Fibroblast of villous mesenchyme (primary cell): ENCODE measurements at places on chromosomes 1 and 21. TPM values are rescaled to one million over a fixed set of nuclear protein-coding genes. Genes with fewer than 3 reads are reported as not detected.
A peak's percentile ranks its signal among the peaks of the same experiment; 100 is the strongest.

GRCh38 chr1:78340006-78340405 lies 150.8 kb upstream of the PTGFR start:
- peak; percentile 40 for DNase-seq

DNA sequence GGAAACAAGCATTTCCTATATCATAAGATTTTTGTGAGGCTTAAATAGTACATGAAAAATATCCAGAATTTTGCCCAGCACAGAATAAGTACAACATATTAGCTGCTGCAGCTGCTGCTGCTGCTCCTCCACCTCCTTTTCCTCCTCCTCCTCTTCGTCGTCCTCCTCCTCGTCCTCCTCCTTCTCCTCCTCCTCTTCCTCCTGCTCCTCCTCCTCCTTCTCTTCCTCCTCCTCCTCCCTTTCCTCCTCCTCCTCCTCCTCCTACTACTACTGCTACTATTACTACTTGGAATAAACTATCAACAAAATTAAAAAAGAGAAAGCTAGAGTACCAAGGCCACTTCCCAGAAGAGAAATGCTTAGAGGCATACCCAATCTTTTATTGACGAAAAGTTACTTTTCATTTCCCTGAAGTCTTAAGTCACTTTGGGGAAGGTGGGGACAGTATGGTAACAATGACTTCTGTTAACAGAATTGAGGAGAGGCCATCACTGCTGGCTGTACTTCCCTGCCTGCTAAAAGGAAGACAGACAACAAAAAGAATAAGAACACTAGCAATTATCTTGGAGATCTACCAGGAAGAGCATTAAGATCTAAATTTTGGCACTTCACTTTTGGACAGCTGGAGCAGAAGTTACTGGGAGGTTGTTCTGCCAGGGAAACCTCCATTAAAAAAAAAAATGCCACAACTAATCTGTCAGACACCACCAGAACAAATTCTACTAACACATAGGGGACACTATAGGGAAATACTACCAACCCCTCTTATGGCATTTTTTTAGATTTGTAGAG lies 7.1 kb downstream of the DENND1B start:
- no peak for DNase-seq

DNA sequence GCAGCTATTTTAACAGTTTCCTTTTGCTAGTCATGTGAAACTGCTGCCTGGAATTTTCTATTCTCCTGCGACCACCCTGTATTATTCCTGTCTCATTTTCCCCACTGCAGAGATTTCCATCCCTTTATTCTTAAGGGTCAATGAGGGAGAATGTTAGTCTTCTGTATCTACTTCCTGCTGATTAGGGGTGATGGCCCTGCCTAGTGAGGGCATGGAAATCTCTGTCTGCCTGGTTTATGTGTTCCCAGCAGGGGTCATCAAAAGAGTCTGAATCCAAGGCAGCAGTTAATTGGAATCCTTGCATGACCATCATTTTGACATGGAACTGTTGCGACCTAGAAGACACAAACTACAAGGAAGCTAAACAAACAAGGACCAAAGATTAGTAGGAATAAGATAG lies 325.2 kb downstream of the PLPP3 start:
- DNase-seq = no peak

DNA sequence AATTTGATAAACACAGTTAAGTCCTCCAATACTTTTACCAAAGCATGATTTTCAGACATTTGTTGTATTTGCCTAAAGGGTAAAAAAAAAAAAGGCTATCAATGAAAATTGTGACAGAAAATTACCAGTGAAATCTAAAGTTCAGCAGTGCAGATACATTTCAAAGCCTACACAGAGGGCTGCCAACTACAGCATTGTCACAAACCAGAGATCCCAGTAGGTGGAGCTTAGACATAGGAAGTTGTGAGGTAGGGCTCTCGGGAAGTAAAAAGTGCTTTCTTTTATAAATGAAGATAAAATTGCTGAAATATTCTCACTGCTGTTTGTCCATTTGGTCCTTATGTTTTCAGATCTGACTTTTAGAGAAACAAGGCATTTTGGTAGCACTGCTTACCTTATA lies 123.0 kb downstream of the DYRK1A start:
- DNase-seq = no peak

GRCh38 chr1:56129837-56130236 lies 449.5 kb downstream of the PLPP3 start:
- no peak for DNase-seq

GRCh38 chr1:201126832-201127754 lies at the start of gene ASCL5:
Gene ASCL5, minus strand, starts transcription at chr1:201127184. Its CDS starts 11,812 bp downstream, at chr1:201115372.
- no peak for DNase-seq

- DNase-seq = no peak
Measured at GRCh38 chr1:32881871-32882850, 4.1 kb upstream of the HPCA start.

GRCh38 chr21:15986277-15986676 lies 256.5 kb downstream of the USP25 start:
- DNase-seq = no peak

DNA sequence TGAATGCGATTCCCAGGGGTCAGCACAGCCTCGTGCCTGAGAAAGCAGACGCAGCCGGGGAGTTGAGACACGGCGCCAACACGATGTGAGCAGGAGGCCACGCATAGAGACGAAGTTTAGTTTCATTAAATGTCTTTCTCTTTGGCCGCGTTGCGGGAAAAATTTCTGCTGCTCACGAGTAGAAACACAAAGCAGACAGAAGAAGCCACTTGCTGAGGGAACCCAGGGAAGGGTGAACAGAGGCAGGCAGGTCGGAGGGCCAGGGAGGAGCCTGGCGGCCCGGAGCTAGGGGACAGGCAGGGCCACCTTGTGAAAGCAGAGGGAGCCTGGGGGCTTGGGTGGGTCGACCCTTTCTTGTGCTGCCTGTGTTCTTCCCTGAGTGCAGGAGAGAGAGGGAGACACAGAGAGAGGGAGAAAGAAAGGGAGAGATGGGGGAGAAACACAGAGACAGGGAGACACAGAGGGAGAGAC lies 33.2 kb downstream of the POFUT2 start:
- no peak for DNase-seq

- DNase-seq = no peak
Measured at GRCh38 chr1:110671361-110671760, 3.4 kb downstream of the KCNA3 start.

- no peak for DNase-seq
Measured at GRCh38 chr1:82153272-82153629, 352.5 kb downstream of the ADGRL2 start.

DNA sequence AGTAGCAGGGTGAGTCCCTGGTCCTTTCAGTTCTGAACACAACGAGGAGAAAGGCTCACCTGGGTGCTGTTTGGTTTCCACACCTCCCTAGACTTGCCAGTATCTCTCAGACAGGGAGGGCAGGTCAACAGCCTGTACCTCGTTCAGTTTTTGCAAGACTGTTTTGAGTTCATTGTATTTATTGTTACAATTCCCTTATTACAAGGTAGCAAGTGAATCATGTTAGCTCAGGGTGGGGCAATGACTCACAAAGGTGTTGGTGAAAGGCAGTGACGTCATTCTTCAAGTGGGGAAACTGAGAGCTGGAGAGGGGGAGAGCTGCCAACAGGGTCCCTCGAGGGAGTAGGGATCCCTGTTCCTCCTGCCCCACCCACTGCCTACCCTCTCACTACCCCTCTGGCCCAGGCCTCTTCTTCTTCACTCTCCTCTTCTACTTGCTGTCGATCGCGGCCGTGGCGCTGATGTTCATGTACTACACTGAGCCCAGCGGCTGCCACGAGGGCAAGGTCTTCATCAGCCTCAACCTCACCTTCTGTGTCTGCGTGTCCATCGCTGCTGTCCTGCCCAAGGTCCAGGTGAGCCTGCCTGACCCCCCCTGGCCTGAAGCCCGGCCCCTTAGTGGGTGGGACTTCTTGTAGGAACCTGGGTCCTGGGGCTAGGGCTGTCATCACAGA lies 13.4 kb downstream of the SERINC2 start:
- DNase-seq = no peak

DNA sequence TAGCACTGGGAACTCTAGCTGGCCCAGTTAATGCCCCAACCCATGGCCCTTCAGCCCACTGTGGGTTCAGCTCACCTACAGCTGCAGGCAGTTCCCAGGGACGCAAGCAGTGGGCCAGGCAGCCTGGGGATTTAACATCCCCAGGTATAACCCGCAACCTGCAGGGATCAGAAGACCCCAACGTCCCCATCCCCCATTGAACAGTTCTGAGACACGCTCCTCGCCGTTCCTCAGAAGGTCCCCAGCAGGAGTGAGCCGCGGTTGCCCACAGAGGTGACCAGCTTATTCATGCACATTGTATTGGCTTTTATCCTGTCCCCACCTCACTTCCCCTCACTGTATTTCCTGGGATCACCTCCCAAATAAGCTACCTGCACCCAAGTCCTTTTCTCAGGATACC lies 5.0 kb upstream of the MATN1 start:
- no peak for DNase-seq

DNA sequence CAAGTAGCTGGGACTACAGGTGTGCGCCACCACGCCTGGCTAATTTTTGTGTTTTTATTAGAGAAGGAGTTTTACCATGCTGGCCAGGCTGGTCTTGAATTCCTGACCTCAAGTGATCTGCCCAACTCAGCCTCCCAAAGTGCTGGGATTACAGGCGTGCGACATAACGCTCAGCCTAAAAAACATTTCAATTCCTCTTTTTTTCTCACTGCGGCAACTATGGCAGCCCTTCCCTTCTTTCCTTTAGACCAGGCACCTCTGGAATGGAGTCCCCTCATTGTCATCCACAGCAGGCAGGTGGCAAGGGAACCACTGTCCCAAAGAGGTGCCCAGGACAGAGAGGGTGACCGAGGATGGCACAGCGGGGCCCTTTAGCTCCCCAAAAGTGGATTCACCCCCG lies 14.1 kb downstream of the CEP104 start:
- no peak for DNase-seq

- peak; percentile 79 for DNase-seq
Measured at GRCh38 chr1:85438353-85438752, 26.6 kb downstream of the DDAH1 start.

DNA sequence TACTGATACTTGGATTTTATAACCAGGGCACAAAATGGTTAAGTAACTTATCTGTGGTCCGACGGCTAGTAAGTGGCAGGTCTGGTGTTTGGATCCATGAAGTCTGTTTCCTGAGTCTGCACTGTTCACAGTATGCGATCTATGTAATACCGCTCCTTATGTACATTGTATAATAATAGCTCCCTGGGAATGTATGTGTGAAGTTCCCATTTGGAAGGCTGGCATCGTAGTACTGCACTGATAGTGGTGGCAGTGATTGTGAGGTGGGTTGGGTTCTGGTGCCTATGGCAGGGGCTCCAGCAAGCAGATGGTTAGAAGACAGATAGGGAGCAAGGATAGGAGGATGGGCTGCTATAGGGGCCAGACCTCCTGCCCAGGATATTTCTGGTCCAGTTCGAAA lies 25.3 kb downstream of the ITSN1 start:
- DNase-seq = no peak

DNA sequence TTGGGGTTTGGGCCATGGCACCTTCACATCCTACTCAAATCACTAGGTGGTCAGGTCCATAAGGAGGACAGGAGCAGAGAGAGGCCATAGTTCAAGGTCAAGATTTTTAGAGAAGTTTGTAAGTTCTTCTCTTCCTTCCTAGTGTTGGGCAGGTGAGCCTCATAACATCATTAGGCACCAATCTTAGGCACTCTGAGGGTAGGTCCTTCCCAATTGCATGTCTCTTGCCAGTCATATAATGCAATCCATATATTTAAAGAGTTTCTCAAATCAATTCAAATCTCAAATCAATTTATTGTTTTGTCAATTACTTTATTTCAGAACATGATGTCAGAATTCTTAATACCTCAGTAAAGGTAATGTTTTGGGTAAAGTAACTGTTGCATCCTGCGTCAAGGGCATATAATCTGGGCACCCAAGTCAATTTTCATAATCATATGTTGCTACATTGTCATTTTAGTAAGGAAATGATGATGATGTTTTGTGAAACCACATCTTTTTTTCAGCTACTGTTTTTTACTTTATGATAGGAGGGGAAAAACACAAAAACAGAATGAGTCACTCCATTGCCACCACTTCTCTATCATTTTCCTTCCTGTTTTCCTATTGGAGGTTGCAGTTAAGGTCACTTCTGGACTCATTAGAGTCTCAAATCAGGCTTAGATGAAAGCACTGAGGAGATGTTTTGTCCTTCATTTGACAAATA lies 122.7 kb downstream of the UCHL5 start:
- DNase-seq = no peak

GRCh38 chr1:6101826-6102531 lies 56.3 kb downstream of the KCNAB2 start:
- no peak for DNase-seq

DNA sequence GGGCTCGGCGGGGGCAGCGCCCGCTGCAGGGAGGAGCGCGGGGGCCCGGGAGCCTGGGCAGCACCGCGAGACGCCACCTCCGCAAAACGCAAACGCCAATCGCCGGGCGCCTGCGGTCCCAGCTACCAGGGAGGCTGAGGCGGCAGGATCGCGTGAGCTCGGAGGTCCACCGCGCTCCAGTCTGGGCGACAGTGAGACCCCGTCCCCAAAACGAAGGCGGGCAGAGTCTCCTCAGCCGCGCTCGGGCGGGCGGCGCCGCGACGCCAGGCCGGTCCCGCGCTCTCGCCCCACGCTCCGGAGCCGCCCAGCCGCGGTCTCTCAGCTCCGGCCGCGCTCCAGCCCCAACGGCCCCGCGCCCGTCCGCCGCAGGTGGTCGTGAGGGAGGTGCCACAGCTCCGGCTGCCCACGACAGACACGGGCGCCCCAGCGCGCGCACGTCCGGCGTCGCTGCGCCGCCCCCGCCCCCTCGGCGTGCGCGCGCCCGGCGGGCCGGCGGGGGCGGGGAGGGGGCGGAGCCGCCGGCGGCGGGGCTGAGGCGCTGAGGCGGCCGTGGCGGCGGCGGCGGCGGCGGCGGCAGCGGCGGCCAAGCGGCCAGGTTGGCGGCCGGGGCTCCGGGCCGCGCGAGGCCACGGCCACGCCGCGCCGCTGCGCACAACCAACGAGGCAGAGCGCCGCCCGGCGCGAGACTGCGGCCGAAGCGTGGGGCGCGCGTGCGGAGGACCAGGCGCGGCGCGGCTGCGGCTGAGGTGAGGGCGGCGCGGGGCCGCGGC lies at the start of gene ADARB1:
TSS of gene ADARB1 (plus strand) at position 533 of the 770 bp plus-strand sequence. CDS start 97,077 bp downstream, outside the sequence.
- DNase-seq = peak; percentile 60

- DNase-seq = no peak
Measured at GRCh38 chr21:44686000-44686781, 4.2 kb upstream of the KRTAP12-1 start.

- peak; percentile 73 for DNase-seq
Measured at GRCh38 chr1:8142955-8143629, 117.0 kb upstream of the ERRFI1 start.

GAS5 gene
- total RNA-seq = 277 and 367 TPM in 2 replicates

CA6 gene
- total RNA-seq = not detected in 2 replicates

PLOD1 gene
- total RNA-seq = 309 and 324 TPM in 2 replicates

EXOC8 gene
- total RNA-seq = 13.9 and 21.2 TPM in 2 replicates

ABCA4 gene
- 0.43 and 0.64 TPM in 2 replicates for total RNA-seq

FAAH gene
- total RNA-seq = 0.64 and 0.86 TPM in 2 replicates

ILF2 gene
- 149 and 213 TPM in 2 replicates for total RNA-seq

C1orf116 gene
- under 0.01 TPM in 1 of 2 replicates, not detected in the other for total RNA-seq

LZIC gene
- 28.7 and 37.6 TPM in 2 replicates for total RNA-seq

ITPKB gene
- total RNA-seq = 2.6 and 4.7 TPM in 2 replicates

OR10T2 gene
- not detected in 2 replicates for total RNA-seq

KRTAP19-1 gene
- not detected in 2 replicates for total RNA-seq

HNRNPCL4 gene
- total RNA-seq = not detected in 2 replicates

ADAMTSL4 gene
- total RNA-seq = 2.9 and 8.6 TPM in 2 replicates

RGS1 gene
- total RNA-seq = 0.32 TPM in 1 of 2 replicates, not detected in the other

C21orf58 gene
- total RNA-seq = 5.5 and 5.6 TPM in 2 replicates

HRNR gene
- not detected in 2 replicates for total RNA-seq
